NCI-H345 (cell line): ENCODE measurements at places on chromosomes 12 and 14.

DNA sequence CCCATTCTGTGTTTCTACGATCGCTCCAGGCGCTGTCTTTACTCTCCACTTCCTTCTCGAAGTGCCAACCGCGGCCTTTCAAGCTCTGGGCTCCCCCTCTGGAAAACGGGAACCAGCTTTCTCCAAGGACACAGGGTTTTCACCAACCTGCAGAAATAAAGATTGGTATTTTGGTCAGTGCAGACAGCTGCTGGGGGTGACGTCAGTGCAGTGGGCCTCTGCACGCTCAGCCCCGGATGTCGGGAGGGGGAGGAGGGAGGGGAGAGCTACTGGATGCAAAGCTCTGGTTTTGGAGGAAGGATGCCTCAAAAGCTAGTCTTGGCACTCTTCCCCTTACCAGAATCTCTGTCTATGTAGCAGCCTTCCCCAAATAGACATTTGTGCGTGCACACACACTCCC lies 19.9 kb downstream of the HRK start:
- DNase-seq = no peak

GRCh38 chr12:3747543-3747942 lies 5.4 kb downstream of the CRACR2A start:
- DNase-seq = no peak

DNA sequence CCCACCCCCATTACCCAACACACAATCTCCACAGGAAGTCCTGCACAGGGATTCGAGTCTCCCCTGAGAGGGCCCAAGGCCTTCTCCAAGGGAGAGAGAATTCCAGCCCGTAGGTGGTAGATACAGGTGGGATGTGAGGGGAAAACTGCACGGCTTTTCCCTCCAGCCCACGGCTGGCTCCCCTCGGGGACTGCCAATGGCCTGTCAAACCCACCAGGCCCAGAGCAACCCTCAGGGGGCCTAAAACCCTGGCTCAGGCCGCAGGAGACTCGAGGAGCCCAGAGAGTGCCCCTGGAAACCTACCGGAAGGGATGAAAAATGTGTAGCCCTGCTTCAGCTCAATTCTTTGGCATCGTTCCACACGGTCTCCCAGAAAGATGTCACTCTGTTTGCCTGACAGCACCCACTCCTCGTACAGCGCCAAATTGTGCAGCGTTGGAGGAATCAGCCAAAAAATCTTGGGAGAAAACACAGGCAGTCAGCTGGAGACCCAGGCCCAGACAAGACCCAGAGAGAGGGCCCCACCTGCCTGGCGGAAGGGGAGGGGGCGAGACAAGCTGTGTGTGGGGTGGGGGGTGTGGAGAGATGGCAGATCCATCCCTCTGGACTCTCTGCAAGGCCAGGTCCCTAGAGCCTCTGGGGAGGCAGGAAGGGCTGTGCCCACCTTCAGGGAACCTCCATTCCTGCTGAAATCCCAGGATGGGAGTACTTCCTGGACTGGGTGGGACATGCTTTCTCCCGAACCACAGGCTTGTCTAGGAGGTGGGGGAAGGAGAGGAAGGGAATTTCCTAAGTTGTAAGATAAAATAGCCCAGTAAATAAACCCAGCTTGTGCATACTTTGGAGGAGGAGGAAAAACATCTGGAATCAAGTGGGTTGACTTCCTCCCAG lies 48.1 kb downstream of the KDM2B start:
- no peak for DNase-seq

DNA sequence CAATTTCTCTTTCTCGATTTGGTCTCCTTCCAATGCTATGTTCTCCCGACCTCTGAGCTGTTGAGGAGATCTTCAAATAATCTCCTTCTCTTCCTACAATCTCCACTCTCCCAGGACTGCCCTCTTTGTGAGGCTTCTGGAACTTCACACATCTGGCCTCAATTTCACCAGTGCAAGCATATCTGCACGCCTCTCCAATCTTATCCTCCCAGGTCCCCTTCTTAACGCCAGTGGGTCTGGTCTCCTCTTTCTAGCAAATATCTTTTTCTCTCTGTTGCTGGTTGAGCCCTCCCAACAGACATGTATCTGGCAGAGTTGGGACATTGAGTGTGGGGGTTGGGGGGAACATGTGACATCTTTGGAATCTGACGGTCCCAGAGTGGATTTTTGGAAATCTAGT lies 17.9 kb downstream of the RTL1 start:
- no peak for DNase-seq

- DNase-seq = peak; percentile 56
Observed at GRCh38 chr14:23573384-23574015, 5.1 kb downstream of the JPH4 start.

- DNase-seq = no peak
Observed at GRCh38 chr14:37142835-37143401, 29.5 kb downstream of the SLC25A21 start.

DNA sequence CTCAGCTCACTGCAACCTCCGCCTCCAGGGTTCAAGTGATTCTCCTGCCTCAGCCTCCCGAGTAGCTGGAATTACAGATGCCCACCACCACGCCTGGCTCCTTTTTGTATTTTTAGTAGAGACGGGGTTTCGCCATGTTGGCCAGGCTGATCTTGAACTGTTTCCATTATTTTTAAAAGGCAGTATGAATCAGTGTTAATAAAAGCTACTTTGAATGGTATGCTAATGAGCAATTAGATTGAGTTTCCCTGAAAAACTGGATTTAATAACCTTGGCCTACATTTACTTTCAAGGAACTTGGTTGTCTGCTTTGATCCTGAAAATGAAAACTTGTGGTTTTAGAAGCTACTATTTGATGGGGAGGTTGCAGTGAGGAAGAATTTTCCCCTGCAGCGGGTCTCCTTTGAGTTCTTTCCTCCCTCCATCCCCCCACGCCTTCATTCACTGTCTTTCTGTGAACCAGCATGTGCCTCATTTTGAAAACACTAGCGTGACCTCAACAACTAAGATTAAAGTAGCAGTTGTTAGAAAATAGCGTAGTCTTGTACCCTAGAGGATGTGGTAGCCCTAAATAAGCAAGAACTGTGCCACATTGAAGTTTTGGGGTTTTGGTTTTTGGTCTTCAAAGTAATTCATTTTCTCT lies 17.8 kb upstream of the RPS6KA5 start:
- no peak for DNase-seq

- no peak for DNase-seq
Observed at GRCh38 chr14:53306911-53307310, 153.8 kb upstream of the DDHD1 start.

DNA sequence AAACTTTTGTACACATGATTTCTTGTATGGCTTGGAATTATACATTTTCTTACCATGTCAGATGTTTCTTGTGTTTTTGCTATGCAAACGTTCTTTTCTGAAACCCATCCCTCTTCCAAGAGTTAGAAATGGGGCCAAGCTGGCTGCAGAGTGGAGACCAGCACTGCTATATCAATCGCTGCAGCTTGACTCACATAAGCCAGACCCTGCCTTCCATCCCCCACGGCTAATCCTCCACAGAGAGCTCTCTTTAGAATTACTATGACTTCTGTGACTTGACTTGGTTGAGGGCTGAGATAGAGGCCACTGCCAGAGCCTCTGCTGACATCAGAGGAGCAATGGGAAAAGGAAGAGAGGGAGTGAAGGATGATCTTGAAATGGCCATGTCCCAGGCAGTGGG lies 147.9 kb downstream of the DACT1 start:
- DNase-seq = no peak

GRCh38 chr14:104087981-104088850 lies 2.7 kb downstream of the ASPG start:
- no peak for DNase-seq

GRCh38 chr12:93090731-93091172 lies 161.7 kb upstream of the EEA1 start:
- no peak for DNase-seq

DNA sequence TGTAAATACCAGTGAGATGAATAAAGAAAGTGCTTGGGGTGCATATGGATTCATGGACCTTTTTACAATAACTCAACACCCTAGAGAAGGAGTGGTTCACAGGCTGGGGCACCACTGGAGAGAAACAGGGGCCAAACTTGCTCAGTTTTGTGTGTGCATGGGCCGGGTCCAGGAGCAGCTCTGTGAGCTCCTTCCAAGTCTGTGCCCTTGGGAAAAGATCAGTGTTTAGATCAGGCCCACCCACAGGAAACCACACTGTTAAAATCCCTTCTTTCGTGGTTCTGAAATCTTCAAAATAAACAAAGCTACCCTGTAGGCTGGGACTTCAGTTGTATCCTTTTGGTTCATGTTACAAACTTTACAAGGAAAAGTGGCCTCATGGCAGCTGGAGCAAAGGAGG lies 156.1 kb upstream of the TMEM260 start:
- DNase-seq = no peak

- DNase-seq = peak; percentile 14
Observed at GRCh38 chr14:87461704-87462103, 531.3 kb downstream of the GALC start.

DNA sequence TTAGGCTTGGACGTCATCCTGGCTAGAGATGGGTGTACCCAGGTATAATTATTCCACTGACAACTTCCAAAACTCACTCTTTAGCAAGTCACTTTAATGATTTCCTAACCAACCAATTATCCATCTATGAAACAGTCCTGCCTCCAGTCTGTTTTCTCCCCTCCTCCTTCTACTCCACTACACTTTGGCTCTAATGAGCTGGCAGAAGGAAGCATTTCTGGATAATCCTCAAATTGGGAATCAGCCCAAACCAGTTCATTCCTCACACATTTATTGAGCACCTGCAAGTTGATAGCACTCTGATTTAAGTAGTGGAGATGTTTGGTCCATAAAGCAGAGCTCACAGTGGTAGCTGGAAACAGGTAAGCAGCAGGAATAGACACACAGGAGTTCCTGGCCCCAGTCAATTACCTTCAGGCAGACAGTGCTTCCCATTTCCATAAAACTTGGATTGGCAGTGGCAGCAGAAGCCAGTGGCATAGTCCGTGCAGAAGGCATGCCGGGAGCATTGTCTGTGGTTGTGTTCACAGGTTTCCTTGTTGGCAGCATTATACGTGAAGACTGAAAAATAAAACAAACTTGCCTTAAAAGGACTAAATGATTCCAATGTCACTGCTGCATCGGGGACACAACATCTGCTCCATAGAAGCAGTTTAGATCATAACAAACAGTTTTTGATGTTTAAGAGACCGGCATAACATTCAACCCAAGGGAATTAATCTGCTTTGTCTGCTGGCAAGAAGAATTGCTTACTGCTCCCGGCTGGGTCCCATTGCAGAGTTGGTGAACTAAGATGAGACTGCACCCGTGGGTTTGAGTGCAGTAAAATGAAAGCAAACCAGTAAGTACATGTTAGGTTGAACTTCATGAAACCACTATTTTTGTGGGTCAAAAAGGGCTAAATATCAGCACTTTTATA lies 26.2 kb downstream of the NID2 start:
- no peak for DNase-seq

DNA sequence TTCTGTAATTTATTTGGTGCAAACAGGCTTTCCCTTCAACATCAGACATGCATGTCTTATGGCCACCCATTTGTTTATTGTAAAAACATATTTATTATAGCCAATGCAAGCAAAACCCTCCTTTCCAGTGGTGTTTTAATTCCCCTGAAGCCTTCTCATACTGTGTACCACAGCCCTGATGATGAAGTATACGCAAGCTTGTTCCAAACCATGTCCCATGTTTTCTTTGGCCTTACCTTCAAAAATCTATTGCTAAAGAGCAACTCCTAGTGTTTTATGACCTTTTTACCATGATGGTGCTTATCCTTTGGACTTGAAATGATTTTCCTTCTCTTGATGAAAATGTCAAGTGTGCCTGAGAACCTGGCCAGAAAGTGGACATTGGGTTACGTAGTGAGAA lies 85.9 kb upstream of the CCDC91 start:
- no peak for DNase-seq

DNA sequence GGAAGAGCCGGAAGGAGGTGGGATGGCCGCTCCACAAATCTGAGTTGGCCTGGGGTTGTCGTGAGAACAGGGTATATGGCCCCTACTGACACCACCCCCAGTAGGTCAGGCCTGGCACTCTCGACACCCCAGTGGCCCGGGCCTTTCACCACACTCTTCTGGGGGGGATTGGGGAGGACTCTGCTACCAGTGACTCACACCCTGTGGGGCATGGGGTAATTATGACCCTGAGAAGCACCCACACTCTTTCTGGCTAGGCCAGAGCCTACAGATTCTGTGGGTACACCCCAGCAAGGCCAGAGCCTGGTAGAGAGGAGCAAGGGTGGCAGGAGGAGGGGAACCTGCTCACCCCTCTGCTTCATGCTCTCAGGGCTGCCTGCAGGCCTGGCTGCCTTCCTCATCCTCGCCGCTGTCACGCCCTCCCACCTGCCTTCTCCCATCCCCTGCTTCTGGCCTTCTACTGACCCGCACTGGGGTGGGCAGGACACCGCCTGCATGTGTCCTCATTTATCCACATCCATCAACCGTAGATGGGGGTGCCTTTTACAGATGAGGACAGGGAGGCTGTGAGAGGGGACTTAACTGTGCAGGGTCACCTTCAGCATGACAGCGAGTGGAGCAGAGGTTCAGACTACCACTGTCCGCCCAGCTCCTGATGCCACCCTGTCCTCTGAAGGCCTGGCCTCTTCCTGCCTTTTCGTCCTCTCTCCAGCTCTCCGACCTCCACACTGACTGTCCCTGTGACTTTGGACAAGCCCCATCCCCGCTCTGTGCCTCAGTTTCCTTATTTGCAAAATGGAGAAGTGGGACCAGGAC lies 18.4 kb downstream of the ASB2 start:
- no peak for DNase-seq

DNA sequence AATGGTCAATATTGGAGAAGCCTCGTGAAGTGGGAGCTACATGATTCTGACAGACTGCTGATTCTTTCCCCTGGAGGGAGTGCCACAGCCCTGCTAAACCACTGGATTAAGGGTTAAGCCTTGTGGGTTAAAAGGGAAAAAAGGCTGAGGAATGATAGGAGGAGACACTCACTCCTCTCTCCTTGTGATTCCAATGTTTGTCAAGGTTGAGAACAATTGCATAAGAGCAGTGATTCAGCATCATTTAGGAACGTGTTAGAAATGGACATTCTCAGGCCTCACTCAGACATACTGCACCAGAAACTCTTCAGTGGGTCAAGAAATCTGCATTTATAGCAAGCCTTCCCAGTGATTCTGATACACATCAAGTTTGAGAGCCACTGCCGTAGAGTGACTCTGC lies 87.8 kb upstream of the GZMB start:
- DNase-seq = no peak

DNA sequence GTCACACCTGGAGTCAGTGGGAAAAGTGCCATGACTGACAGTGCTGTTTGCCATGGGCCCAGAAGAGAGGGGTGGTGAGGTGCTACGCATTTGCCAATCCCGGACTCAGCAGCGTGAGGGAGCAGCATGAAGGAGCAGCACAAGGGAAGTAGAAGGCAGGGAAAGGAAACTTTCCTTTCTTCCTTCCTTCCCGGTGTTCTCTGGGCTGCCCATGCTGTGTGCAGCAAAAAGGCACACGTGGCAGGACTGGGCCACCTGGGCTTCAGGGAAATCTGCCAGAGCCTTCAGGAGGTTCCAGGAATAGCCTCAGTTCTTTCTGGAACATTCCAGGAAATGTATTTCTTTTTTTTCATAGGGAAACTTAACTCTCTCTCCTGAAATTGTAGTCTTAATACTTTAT lies 23.0 kb downstream of the TRIM9 start:
- DNase-seq = no peak
